ENCODE measurements at places on chromosomes 2 and 18.

DNA sequence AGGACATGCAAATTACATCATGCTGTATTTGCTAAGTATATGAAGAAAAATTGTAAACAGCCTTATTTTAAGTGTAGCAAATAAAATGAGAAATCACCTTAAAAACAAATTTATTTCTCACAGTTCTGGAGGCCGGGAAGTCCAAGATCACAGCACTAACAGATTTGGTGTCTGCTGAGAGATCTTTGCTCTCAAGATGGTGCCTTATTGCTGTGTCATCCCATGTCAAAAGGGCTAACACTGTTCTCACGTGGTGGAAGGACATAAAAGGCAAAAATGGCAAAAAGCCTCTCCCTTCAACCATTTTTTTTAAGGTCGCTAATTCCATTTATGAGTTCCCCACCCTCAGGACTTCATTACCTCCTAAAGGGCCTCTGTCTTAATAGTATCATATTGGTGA, 12.1 kb downstream of the XRCC5 start:
- no peak for DNase-seq

- DNase-seq: no peak
Measured at GRCh38 chr2:235264121-235264493, 229.7 kb upstream of the AGAP1 start.

GRCh38 chr2:41446266-41446665, 601.6 kb upstream of the PKDCC start:
- DNase-seq: no peak

DNA sequence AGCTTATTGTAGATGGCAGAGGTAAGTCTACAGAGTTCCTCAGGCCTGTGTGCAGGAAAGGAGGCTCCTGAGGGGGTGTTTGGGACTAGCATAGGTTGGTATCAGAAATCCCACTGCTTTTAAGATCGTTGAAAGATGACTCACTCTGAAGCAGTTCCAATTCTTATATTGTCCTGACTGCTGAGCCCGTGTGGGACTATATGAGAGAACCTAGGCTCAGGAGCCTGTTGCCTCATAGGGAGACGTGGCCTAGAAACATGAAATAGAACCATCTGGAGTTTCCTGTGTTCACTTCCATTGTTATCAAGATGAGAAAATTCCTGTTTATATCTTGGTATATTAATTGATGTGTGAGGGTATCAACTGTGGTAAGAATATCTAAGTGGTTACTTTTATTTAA, 5.7 kb downstream of the CCT7 start:
- DNase-seq: no peak

GRCh38 chr18:8121942-8122480, 487.2 kb upstream of the RAB12 start:
- no peak for DNase-seq

DNA sequence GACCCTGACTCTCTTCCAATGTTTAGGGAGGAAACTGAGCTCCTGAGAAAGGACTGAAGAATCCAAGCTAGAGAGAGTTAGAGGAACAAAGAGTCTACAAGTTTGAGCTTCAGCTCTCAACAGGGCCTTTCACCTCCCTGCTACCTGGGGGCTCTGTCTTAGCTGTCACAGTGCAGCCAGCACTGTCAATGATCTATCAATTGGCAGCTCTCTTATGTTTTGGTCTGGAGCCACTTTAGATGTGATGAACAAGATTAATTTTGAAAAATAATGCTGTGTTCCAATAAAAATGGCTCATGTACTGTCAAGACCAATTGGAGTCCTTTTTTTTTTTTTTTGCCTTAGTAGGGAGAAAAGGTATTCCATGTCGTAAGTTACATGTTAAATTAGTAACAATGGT, 215.8 kb upstream of the TRIB2 start:
- no peak for DNase-seq

DNA sequence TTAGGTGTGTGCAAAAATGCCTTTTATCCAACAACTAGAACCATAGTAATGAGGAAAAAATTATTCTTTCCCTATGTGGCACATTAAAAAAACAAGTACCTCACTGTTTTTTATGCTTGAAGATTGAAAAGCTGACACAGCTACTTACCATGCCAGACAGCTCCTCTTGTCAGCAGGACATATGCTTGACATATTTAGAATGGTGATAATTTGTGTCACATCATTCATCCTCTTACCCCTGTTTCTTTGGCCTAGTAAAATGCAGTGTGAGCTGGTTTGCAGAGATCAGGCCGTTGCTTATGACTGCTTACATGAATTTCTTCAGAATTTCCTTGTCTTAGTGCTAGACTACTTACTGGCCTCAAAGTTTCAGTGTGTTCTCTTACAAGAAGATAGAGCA, 869.9 kb downstream of the LRP1B start:
- no peak for DNase-seq

DNA sequence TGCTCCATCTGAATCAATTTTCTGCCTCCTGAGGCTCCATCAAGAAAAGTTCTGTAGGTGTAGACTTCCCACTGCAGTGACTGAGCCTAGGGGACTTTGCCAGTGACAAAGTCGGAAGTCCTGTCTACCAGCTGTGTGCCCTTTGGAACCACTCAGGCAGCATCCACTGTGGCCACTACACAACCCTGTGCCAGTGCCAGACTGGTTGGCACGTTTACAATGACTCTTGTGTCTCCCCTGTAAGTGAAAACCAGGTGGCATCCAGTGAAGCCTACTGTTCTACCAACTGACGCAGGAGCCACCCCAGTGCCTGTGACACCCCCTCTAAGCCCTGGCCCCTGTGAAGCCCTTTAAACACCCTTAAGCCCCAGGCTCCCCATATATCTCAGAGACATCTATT, 132.1 kb upstream of the SERPINE2 start:
- no peak for DNase-seq

GRCh38 chr2:164260506-164260905, 360.8 kb downstream of the GRB14 start:
- no peak for DNase-seq

GRCh38 chr2:222176890-222177289, 121.9 kb downstream of the PAX3 start:
- no peak for DNase-seq

DNA sequence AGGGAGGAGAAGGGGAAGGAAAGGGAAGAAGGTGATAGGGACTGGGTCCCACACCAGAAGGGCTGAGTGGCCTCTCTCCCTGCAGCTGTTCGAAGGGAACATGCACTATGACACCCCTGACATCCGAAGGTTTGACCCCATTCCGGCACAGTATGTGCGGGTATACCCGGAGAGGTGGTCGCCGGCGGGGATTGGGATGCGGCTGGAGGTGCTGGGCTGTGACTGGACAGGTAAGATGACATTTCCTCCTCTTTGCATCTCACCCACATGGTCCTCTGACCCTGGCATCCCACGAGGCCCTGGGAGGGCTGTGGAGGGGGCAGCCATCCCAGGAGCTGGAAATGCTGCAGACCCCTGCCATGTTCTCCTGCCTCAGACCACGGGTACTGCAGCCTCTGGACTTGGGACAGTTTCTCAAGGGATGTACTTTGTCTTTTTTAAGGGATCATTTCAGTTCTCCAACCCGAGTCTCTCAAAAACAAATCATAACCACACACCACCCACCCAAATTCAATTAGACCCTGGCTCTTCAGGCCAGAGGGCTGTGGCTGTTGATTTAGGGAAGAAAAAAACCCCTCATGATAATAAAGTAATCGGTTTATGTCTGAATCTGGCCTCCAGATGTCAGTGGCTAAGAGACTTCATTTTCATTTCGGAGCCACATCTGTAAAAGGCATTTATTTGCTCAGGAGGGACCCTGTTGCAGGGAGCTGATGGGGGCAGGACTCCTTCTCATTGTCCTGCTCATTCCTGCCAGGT, 63.5 kb downstream of the NRP2 start:
- no peak for DNase-seq

DNA sequence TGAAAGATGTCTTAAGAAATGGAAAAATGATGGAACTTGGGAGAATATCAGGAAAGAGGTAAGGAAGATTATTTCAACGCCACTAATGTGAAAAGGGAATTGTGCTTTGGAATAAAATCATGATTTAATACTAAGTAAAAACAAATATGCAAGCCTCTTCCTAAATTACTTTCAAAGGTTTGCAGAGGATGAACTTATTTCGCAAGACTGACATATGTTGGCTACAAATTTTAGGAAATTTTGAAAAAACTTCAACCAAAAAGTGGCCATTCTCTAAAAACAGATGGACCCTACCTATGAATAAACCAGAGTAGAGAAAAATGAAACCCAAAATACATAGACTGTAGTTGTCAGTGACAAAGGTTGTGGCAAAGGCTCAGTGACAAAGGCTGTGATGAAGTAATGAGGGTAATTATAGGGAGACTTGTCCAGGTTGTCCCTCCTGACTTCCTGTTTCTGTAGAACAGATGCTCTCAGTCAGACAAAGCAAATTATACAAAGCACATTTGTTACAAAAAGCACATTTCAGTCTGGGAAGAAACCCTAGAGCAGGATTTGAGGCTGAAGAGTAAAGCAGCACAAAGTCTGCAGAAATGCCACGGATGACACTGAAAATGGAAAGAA, 39.5 kb downstream of the SFT2D3 start:
- DNase-seq: no peak

- no peak for DNase-seq
Measured at GRCh38 chr2:39620067-39620466, 45.6 kb upstream of the TMEM178A start.

DNA sequence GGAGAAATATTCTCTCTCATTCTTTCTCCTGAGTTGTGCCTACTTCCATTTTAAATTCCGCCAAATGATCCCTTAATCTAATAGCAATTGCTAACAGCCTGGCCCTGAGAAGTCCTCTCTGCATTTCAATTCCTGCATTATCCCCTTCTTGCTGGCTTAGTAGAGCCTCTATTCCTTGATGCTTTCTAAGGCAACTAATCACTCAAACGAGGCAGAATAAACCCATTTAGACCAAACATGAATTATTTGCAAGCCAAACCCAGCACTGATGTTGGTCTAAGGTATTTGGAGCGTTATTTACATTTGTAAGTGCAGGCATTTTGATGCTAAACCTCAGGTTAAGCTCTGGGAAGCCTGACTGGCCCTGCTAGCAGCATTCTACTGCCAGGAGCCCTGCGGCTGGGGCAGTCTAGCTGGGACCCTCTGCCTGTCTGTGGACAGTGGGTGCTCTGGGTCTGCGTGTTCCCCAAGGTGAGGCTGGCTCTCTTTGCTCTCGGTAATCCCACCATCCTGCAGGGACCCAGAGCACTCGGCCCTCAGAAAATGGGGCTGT, 173.1 kb upstream of the HS6ST1 start:
- DNase-seq: no peak

- no peak for DNase-seq
Measured at GRCh38 chr2:28350791-28351285, 41.8 kb upstream of the FOSL2 start.

DNA sequence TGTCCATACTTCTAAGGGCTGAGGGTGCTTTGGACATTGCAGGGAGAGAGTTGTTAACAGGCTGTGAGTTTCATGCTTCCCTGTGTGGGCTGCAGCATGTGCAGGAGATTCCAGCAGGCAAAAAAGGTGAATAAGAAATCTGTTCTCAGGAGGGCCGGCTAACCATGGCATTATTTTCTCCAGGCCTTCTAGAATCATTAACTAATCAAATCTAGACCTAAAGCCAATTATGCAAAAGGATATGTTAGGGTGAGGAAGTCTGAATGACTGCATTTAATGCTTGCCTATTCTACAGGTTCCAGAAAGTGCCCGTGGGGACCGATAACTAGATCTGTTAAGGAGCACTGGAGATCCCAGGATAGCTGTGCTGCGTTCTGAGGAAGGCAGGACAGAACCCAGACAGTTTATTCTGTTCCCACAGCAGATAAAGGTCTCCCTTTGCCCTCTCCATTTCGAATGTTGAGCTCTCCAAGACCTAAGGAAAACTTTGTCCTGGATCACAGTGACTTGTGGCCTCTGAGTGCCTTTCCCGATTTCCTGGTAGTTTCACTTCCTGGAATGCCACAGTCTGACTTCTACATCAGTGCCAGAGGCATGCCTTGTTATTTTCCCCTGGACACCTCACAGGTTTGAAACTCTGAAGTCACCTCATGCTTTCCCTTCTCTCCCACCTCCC, 50.0 kb upstream of the ZFP36L2 start:
- no peak for DNase-seq

- DNase-seq: no peak
Measured at GRCh38 chr2:191593622-191594385, 84.1 kb upstream of the NABP1 start.

DNA sequence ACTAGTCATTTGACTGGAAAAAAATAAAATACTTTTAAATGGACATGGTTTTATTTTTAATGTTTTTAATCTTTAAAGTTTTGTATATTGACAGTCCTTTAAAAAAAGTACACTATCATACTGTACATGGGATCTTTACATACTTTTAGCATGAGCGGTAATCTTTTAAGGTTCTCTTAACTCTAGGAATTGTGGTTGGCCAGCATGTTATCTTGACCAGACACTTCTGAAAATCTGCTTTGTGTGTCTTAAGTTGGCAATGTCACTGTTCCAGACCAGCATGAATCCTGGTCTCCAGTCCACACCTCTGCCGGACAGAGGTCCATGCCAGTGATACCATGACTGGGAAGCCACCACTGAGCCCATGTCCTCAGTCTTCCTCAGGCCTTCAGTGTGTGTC, 17.7 kb downstream of the ITGB1BP1 start:
- DNase-seq: no peak

GRCh38 chr2:217650716-217651360, 352.0 kb downstream of the TNS1 start:
- DNase-seq: peak; percentile 67

DNA sequence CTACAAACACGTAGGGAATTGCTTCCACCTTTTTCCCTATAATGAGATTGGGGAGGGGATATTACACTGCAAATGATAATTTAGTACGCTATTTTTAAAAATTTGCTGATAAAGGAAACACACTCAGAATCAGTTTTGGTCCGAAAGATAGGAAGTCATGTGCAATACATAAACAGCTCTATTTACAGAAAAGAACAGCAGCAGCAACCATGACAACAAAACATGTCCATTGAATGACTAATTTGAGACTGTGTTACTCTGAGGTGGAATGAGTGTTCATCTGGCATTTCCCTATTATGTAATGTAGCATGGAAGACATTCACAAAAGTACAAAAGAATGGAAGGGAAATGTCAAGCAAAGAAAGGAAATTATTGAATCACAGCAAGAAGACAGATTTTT, 337.2 kb downstream of the NBAS start:
- peak; percentile 28 for DNase-seq

DNA sequence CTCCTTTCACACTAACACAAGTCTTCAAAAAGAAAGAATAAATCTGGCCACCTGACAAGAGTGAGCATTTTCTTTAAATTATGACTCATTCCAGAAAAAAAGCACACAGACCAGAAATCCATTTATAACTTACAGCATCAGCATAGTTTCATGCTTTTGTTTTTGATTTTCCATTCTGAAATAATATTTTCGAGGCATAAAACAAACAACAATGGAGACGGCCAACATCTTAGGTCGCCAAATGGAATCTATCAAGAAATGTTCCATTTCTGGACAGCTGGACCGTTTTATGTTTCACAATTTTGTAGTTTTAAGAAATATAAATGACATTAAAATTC, 165.4 kb upstream of the ZFP36L2 start:
- DNase-seq: no peak

- DNase-seq: no peak
Measured at GRCh38 chr2:233672886-233673285, 1.2 kb downstream of the UGT1A9 start.

GRCh38 chr2:98585386-98585785, 22.9 kb downstream of the COA5 start:
- no peak for DNase-seq
